ENCODE measurements at places on chromosomes 3 and 15.
A peak's percentile ranks its signal among the peaks of the same experiment; 100 is the strongest.

GRCh38 chr3:170355738-170356595, 1.5 kb upstream of the SKIL start:
- peak; percentile 58 for DNase-seq

DNA sequence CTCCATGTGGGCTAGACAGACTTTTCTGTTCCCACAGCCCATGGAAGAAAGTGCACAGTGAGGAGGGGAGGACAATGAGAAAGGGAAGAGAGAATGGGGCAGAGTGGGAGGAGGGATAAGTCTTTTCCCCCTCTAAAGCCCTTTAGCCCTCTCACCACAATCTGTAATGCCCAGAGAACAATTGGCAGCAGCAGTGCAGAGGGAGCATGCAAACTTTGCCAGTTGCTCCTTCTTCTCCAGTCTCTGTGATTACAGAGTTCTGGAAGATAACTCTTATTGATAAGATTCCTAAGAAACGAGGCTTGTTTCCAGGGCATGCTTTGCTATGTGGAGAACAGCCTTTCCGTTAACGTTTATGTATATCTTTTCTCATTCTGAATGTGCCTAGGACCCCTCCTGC, 50.0 kb upstream of the FMN1 start:
- no peak for DNase-seq

DNA sequence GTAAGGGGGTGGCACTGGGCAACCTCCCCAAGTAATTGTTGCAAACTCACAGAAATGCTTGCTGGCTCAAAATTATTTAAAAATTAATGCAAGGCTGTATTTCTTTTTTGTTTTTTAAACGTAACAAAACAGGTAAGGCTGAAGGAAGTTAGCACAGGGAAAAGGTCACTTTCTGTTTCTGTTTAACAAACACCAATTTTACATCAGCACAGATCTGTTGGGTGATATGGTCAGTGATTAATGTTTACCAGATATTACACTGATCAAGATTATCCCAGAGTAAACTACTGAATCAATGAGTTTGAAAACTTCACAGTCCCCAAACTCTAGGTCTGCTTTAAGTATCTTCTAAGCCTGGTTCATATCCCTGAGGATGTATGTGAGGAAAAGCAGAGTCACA, 558.0 kb downstream of the FOXP1 start:
- DNase-seq, result no peak

DNA sequence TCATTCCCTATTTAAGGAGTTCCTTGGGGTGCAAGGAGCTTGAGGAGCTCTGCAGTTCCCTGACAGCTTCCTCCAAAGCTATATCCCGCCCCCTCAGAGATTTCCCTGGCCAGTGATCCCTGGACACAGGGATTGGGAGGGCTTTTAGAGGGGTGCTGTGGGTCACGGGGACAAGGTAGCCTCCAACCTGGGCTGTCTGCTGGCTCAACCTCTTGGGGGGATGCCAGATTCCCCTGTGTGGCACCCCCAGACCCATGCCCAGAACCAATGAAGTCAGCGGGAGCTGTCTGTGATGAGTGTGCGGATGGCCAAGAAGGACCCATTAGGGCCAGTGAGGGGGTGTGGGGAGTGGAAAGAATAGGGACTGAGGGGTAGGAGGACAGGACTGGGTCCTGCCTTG, 21.0 kb upstream of the ATP2B2 start:
- DNase-seq, result no peak

DNA sequence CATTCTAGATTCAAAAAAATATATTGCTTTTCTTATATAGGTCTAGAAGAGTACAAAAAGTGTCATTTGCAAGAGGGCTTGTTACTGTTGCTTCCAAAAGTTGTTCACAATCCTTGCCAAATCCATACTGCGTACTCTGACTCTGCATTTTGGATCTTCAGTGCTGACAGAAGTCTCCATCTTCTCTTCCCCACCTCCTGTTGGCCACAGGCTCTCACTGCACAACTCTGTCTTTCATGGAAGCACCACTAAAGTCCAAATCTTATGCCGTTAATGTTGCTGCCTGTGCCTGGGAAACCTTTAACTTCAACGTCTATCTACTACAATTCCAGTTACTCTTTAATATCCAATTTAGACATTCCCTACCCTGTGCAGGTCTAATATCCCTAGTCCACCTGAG, 419.9 kb downstream of the NR2F2 start:
- no peak for DNase-seq

DNA sequence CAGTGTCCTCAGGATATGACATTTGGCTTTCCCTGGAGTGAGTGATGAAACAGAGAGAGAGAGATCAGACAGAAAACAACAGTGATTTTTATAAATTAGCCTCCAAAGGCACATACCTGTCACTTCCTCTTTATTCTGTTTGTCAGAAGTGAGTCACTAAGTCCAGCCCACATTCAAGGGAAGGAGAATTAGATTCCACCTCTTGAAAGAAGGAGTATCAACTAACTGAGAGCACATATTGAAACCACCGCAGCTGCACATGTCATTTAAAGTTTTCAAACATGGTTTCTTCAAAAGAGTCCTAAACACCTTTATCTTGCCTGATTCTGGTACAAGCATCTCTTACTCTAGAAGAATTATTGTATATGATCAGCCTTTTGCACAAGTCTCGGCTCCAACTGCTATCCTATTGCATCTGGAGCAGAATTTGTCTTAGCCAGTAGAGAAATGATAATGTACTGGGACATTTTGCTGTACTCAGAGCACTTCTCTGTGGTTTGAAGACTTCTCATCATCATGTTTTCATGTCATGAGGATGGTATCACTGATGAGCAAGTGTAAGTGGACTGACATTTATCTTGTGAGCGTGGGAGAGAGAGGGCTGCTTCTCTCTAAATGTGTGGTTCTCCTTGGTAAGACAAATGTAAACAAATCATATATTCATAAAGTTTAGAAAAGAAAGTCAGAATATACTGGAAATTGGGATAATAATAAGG, 338.9 kb upstream of the CFAP20DC start:
- DNase-seq, result no peak

DNA sequence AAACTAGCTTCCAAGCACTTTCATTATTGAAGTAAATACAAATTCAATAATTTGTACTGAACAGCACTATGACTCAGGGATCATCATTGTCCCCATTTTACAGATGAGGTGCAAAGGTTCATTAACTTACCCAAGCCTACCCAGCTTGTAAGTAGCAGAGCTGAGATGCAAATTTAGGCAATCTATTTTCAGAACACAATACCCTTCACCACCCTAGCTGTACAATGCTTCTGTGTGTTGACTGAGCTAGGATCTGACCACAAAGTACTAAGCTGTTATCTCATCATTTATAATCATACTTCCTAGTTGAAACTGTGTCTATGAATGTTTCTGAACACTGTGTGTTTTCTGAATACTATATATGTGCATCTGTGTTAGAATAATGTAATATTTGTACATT, 3.2 kb upstream of the ILDR1 start:
- no peak for DNase-seq

DNA sequence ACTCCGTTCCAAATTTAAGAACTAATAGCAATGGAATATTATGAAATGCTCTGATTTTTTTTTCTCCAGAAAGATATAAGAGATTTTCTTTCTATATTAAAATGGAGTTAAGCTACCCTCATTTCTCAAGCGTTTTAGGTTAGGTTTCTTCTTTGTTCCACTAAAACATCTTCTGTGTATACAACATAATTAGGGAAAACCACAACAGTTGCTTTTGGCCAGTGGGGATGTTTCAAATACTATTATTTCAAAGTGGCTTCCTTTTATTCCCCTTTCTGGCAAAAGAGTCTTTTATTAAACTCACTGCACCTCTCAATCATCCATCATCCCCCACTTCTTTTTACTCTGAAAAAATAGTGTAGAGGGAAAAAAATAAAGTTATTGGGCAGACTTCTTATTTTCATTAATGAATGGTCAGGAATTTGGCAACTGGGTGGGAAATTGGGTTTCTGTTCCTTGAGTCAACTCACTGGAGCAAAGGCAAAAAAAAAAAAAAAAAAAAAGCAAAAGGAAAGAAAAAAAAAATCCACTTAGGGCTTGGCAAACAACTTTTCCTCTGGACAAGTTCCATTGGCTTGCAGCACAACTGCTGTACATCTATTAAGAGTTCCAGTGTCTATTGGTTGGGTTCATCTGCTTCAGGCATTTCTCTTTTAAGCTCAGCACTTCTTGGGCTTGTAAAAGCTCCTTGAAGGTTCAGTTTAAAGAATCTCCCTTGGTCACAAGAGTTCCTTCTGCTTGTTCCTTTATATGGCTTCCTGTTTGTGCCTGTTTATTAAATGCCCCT, 963.4 kb downstream of the ROBO1 start:
- no peak for DNase-seq

DNA sequence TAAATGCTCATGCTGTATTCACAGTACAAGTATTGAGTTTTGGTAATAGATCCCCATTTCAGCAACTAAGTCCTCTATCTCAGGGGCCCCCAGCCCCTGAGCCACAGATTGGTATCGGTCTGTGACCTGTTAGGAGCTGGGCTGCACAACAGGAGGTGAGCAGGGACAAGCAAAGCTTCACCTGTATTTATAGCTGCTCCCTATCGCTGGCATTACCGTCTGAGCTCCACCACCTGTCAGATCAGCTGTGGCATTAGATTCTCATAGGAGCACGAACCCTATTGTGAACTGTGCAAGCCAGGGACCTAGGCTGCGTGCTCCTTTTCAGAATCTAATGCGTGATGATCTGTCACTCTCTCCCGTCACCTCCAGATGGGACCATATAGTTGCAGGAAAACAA, 262.8 kb upstream of the UBE2E2 start:
- no peak for DNase-seq

DNA sequence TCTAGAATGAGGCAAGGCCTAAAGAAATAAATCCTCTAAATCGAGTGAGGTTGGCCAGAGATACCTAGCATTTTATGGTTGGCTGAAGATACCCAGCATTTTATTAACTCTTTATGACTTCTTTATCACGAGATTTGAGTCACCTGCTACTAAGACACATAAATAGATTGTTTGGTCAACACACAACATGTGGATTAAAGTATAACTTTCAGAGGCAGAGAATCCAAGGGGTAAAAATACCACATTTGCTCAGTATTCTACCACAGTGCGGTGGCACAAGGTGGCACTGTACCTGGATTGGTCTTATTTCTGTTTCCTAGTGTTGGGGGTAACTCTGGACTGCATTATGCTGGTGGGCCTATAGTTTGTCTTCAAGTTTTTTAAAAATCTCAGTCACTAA, 27.0 kb upstream of the VILL start:
- no peak for DNase-seq

DNA sequence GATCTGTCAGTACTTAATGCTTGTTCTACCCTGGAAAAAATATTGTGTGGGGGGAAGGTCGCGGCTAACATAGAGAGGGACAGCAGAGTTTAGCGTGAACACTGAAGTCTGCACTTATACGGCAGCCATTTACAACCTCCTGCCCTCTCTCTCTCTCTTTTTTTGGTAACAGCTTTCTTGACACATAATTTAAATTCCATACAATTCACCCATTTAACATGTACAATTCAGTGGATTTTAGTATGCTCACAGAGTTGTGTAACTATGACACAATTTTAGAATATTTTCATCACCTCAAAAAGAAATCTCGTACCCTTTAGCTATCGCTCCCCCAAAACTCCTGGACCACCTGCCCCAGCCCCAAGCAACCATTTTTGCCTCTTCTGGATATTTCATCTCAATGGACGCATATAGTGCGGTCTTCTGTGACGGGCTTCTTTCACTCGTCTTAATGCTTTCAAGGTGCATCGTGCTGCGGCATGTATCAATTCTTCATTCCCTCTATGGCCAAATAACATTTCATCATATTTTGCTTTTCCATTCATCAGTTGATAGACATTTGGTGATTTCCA, 141.8 kb downstream of the XXYLT1 start:
- DNase-seq, result no peak

- no peak for DNase-seq
Observed at GRCh38 chr3:33025648-33026178, 71.2 kb downstream of the GLB1 start.

DNA sequence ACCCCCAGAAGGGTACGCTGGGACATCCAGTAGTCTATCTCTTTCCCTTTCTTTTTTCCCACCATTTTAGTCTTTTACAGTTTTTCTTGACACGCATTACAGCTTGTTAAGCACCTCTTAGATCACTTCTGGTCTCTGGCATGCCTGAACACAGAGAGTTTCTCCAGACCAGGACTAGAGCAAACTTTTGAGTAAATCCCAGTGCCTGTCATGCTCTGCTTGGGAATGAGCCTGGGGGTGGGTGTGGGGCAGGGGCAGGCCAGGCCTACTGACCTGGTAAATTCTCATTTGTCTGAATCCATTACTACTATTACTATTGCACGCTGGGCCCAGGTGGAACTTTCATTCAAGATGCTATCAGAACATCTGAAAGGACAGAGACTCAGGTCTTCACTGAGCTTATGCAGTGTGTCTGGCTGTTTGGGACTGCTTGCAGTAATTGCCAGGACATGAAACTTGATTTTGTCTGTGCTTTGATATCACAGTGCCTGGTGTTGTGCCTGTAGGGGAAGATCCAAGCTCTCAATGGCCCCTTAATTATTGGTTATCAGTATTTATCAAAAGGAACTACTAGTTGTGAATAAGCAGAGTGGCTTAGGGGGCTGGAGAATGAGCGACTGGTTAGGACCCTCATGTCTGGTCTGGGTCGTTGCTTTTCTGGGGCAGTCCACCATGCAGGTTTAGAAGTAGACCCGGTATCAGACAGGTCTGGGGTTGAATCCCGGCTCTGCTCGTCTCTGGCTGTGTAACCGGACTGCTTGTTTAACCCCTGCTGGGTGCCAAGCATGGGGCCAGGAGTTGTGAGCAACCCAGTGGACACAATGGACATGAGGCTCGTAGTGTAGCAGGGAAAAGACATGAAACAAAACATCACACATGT, 196.1 kb upstream of the TLE3 start:
- no peak for DNase-seq

Data from DMS79 treated with DMSO at 0.1 percent for 48 hours (cell line).